Dermis lymphatic vessel endothelial cell (primary cell): ENCODE measurements at places on chromosomes 11 and 22. TPM values are rescaled to one million over a fixed set of nuclear protein-coding genes. Genes with fewer than 3 reads are reported as not detected.

SHANK3 gene
- total RNA-seq: 9.4 and 17.3 TPM in 2 replicates

LRRC74B gene
- total RNA-seq: not detected in 2 replicates

MMP7 gene
- total RNA-seq: 0.43 and 1.7 TPM in 2 replicates

PRR5L gene
- 2.3 and 7.6 TPM in 2 replicates for total RNA-seq
